ENCODE measurements at places on chromosomes 12 and 14.
A peak's percentile ranks its signal among the peaks of the same experiment; 100 is the strongest.

GRCh38 chr12:44930972-44931600 is 55.0 kb upstream of the NELL2 start:
- DNase-seq = no peak

DNA sequence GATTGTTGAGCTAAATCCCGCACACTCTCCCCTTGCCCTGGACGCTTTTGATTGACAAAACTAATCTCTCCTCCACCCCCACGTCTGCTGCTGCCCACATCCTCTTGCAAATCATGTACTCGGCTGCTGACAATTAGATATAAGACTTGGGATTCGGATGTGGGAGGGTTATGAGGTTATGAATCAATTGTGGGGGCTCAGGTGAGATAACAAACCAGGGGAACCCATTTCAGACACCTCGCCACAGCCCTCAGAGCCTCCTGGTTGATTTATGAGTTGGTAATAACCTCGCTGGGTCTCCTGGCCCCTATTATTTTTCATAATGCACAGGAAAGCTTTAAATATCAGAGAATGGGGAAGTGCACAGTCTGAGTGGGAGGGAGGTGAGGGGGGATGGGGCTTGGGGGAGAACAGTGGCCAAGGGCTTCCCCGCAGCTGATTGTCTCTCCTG is 449.9 kb downstream of the DPF3 start:
- no peak for DNase-seq

GRCh38 chr12:18171571-18171970 is 81.6 kb upstream of the RERGL start:
- DNase-seq = no peak

GRCh38 chr14:32588448-32589320 is 259.6 kb downstream of the AKAP6 start:
- no peak for DNase-seq

- peak; percentile 11 for DNase-seq
These were observed 82.0 kb upstream of the HMGA2 start for GRCh38 chr12:65742018-65743010.

DNA sequence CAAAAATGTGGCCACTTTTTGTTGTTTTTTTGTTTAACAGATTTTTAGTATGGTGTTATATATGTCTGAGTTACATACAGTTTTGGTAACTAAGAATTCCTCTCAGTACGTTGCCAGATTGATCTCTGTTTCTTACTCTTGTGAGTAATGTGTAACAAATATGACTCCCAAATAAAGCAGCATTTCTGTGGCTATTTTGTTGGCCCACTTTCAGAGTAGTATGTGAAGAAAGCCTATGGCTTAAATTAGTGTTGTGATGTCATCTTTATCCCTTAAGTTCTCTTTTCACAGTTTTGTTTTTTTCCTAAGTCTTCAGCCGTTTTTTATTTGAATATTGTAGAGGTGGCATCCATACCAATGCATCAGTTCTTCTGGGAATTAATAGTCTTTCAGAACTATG is 10.7 kb downstream of the PCNX4 start:
- DNase-seq = no peak

DNA sequence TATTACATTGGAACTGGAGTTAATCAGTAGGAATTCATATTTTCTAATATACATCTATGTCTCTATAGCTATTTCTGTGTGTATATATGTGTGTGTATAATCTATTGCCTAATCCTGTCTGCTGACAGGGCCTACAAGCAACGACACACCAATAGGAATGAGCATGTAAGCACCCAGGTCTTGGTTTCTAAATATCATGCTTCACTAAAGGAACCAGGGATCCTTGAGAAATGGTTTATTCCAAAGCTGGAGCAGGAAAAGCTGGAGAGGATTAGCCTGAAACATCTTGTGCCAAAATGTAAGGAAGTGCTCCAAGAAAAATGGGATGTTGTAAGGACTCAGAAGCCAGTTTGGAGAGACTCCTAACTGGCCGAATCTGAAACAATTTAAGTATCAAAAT is 29.3 kb upstream of the LGALS3 start:
- DNase-seq = no peak

DNA sequence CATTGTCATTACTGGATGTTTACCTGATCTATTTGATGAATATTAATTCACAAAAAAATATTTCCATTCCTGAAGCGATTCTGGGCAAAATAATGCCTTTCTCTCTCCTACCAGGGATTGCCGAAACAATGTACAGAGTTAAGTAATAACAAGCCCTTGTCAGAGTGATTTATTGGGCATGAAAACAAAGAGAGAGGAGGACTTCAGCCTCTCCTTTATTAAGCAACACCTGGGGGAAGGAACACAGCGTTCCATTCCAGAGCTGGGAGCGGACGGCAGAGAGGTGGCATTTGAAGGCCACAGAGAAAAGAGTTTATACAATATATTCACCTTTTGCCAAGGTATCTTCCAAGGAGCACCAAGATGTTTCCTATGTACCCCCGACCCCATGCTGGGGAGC is 165.8 kb downstream of the KSR2 start:
- DNase-seq = no peak

DNA sequence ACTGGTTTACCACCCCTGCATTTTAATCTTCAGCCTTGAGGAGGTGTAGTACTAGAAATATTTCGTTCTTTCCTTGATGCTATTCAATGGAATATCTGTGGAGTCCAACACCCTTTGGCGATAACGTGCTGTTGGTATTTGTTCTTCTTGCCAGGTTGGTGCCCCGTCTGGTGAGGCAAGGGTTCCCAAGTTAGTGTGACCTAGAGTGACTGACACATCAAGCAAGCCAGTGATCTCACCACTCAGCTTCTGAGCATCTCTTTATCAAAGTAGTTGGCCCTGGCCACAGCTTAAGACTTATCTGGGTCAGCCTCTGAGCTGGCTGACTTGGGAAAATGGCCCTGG is 60.2 kb downstream of the PLXNC1 start:
- DNase-seq = no peak

All from stimulated activated CD4-positive, alpha-beta T cell treated with anti-CD3 and anti-CD28 coated beads, TNF-alpha, amount 100 ng/mL, for 4 hours (primary cell).